Cerebellum (tissue), 4 donors: ENCODE measurements at places on chromosomes 11 and 22. TPM values are rescaled to one million over a fixed set of nuclear protein-coding genes. Genes with fewer than 3 reads are reported as not detected.

Gene EIF3D
- 92.9 TPM for total RNA-seq

Gene PYGM
- total RNA-seq = 1.1 TPM

Gene IGSF22
- total RNA-seq = 0.45 TPM

Gene LRP5
- 15.7 TPM for total RNA-seq

Gene C11orf21
- 0.27 TPM for total RNA-seq

Gene SERPIND1
- total RNA-seq = 3.2 TPM
